T-helper 22 cell (primary cell): ENCODE measurements at places on chromosomes 16 and 17.

- no peak for DNase-seq
Observed at GRCh38 chr16:86342161-86342834, 168.0 kb upstream of the FOXF1 start.

GRCh38 chr17:81955058-81955681 is 5.8 kb downstream of the NOTUM start:
- no peak for DNase-seq

- peak; percentile 17 for DNase-seq
Observed at GRCh38 chr16:610513-611381, 20.0 kb upstream of the WFIKKN1 start.

- DNase-seq, result no peak
Observed at GRCh38 chr17:54009502-54009901, 186.8 kb downstream of the KIF2B start.

DNA sequence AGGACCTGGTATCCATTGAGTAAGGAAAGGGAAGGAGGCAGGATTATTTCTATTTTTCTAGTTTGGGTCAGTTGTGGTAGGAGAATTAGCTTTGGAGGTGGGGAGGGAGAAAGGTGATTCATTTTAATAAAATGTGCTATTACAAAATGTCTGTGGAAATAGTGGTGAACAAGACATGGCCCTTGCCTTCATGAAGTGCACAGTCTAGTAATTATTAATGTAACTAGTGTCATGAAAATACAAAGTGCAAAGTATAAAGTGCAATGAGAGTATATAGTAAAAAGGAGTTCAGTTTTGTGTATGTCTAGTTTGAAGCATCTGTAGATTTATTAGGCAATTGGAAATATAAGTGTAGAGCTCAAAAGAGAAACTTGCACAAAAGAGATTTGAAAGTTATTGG is 11.9 kb downstream of the NFATC3 start:
- no peak for DNase-seq
